Stimulated activated CD8-positive, alpha-beta memory T cell treated with anti-CD3 and anti-CD28 coated beads, Interleukin-2, amount 100 ng/mL, for 1 hour (primary cell): ENCODE measurements at places on chromosomes 7 and 10.

GRCh38 chr10:67665491-67665890 lies 30.5 kb downstream of the CTNNA3 start:
- DNase-seq, result no peak

DNA sequence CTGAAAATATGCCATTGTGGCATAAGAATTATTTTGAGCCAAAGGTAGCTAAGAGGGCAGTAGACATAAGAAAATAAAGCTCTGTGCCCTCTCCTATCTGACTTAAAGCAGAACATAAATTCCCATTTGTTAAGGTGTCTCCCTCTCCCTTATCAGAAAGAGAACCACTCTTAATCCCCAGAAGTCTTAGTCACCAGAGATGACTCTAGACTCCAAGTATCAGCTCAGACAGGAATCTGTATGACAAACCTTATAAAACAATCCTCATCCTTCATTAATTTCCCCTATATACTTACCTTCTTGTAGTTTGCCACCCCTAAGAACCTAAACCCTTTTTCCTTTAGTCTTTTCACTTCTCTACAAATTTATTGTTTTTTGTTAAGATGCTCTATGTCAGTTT lies 21.8 kb upstream of the PIP4K2A start:
- no peak for DNase-seq

DNA sequence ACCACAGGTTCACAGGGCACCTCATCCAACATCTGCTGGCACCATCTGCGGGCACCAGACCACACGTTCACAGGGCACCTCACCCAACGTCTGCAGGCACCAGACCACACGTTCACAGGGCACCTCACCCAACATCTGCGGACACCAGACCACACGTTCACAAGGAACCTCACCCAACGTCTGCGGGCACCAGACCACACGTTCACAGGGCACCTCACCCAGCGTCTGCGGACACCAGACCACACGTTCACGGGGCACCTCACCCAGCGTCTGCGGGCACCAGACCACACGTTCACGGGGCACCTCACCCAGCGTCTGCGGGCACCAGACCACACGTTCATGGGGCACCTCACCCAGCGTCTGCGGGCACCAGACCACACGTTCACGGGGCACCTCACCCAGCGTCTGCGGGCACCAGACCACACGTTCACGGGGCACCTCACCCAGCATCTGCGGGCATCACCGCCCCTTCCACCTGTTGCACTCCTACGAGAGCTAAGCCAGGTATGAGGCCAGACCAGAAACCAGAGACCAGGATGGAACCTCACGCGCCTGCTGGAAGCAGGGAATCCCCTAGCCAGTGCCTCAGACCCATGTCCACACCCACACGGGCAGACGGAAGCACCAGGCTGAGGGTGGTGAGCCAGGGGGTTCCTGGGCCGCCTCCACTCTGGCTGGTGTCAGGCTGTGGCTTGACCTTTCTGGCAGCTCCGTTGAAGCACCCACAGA lies 182.8 kb downstream of the MAD1L1 start:
- DNase-seq, result no peak

DNA sequence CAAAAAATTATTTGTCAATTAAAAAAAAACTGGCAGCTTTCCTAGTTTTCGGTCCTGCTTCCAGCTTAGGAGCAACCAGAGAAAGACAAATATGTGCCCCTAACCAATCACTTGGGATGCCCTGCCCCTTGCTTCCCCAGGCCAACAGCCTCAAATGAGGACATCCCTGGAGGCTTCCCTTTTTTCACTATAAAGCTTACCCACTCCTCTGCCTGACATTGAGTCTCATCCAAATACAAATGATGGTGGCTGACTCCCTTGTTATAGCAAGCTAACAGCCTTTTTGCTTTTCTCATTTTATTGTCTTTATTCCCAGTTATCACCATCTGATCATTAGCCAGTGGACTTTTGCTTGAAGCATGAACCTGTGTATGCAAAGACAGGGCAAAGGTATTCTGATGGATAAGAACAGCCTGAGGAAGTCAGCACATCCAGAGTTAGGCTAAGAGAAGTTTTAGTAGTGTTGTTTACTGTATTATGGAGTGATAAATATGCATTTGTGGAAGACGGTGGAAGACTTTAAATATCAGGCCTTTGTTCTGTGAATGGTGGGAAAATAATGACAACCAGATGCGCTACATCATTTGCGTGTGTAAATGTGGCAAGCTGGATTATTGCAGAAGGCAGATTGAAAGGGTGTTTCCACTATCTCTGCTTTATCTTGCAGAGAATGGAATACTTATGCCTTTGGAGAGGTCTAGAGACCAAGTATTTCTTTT lies 1.7 kb upstream of the CCM2 start:
- no peak for DNase-seq

DNA sequence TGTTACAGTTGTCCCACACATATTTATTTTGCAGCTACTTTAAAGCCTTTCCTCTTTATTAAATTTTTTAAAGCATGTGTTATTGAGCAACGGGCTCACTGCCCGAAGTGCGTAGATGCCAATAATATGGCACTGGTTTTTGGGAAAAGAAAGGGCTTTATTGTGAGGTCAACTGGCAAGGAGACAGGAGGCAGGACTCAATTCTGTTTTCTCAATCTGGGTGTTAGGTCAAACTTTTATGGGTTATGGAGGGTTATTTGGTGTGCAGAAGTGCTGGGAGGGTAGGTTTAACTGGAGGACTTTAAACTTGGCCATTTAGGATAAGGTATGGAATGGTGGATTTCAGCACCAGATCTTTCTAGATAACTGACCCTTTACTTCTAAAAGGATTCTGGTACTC lies 183.6 kb downstream of the LRRC4 start:
- no peak for DNase-seq

DNA sequence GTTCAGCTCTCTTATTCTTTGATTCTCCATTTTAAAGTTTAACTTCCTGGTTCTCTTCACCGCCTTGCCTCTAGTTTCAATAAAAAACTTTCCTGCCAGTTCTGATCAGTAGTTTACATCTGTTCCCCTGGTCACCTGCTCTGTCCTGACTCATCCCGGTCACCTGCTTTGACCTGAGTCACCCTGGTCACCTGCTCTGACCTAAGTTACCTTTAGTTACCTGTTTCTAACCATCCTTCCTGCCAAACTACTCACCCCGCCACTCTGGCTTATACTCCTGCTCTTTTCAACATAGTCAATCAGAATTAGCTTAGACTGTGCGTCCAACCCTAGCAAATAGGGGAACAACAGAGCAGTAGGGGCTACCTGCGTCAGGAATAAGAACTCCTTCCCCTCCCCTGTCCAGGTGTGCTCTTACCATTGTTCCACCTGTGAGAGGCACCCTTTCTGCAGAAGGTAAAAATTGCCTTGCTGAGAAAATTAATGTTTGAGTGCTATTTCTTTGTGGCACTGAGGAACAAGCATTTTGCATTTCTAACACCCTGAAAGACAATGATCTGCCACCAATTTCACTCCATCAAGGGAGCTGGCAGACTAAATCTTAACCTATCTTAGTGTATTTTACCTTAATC lies 263.6 kb downstream of the DOCK4 start:
- no peak for DNase-seq

- DNase-seq, result no peak
Measured at GRCh38 chr10:124703778-124704427, 40.3 kb downstream of the FAM53B start.

DNA sequence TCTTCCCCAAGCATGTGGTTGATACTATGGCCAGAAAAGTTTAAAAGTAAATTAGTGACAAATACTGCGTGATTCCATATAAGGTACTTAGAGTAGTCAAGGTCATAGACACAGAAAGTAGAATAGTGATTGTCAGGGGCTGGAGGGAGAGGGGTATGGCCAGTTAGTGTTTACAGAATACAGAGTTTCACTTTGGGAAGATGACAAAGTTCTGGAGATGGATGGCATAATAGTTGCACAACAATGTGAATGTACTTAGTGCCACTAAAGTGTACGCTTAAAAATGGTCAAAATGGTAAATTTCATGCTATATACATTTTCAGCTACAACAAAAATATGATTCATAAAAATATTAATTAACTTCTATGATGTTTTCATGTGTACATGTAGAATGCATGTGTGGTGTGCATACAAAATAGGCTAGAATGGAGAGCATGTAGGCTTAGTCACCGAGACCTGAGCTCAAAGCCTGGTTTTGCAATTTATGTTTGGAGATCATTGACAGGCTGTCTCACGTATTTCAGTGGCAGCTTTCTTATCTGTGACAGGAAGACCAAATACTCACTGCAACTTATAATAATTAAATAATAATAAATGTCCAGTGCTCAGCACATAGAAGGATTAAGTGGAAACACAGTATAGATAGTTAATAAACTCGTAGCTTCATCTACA lies 625.6 kb downstream of the SUGCT start:
- no peak for DNase-seq

DNA sequence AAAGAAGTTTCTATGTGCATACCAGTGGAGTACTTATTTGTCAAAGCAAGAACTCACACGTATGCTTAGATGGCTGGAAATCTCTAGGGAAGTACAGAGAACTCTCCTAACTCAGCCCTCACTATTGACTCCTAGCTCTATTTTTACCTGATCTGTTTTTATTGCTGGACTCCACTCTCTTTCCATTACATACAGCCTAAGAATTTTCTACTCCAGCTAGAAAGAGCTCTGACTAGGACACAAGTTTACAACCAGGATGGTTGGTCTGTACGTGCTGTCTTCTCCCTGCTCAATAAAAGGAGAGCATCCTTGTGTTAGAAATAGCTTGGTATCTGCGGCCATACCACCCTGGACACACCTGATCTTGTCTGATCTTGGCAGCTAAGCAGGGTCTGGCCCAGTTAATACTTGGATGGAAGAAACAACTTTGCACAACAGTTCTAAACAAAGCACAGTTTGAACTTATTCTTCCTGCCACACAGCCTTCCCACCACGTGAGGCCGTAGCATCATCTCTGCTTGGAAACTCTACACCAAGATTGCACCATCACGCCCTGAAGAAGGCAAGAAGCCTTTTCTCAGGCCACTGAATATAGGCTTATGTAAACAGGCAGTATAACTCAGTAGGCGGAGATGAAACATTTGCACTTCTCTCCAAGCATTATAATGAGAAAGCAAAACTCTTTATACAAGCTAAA lies 50.7 kb downstream of the KCNMA1 start:
- no peak for DNase-seq

DNA sequence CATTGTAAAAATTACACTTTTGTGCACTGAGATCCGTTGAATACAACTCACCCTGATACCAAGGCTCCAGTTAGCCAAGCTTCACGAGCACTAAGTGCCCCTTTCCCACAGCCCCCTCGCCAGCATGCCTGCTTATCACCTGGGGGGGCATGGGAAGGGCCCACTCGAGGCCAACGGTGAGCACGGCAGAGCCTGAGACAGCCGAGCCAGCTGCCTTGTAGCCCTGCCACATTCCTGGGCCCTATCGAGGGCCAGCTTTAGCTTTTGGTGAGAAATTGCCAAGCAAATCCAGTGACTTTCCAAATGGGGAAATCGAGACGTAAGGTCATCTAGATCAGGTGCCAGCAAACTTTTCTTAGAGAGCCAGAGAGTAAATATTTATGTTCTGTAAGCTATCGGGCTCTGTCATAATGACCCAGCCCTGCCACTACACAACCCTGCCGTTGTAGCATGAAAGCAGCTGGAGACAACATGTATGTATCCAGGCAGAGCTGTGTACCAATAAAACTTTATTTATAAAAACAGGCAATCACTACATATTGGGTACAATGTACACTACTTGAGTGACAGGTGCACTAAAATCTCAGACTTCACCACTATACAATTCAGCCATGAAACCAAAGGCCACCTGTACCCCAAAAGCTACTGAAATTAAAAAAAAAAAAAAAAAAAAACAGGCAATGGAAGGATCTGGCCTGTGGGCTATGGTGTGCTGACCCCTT lies 83.6 kb downstream of the FAM53B start:
- no peak for DNase-seq

GRCh38 chr7:44046321-44047061 lies 2.0 kb downstream of the DBNL start:
- DNase-seq, result no peak

DNA sequence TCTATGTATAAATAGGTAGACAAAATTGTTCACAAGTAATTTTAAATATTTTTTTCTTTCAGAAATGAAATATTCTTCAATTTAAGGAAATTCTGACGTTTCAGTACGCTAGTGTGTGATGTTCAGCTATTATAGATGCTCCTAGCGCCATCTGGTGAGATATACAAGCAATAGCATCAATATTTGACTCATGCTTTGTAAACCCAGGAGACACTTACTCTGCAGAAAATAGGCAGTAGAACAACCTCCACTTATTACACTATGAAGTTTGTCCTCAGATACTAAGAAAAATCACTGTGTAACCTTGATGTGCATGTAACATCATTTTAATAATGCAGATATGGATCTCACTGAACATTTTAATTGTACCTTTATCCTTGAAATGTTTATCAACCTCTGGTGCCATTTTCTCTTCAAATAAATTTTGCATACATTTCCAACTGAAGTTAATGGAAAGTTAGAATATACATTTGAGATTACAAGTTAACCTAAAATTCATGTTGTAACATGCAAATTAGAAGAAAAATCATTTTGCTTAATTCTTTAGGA lies 151.5 kb upstream of the FAM3C start:
- no peak for DNase-seq

- no peak for DNase-seq
Measured at GRCh38 chr7:45890902-45891461, 2.7 kb downstream of the IGFBP1 start.

- DNase-seq, result no peak
Measured at GRCh38 chr10:61662794-61663259, at the start of gene CABCOCO1. CABCOCO1 (plus strand) TSS chr10:61662929; CDS start chr10:61662973, 44 bp downstream.

- no peak for DNase-seq
Measured at GRCh38 chr10:24407928-24408327, 199.0 kb downstream of the KIAA1217 start.

DNA sequence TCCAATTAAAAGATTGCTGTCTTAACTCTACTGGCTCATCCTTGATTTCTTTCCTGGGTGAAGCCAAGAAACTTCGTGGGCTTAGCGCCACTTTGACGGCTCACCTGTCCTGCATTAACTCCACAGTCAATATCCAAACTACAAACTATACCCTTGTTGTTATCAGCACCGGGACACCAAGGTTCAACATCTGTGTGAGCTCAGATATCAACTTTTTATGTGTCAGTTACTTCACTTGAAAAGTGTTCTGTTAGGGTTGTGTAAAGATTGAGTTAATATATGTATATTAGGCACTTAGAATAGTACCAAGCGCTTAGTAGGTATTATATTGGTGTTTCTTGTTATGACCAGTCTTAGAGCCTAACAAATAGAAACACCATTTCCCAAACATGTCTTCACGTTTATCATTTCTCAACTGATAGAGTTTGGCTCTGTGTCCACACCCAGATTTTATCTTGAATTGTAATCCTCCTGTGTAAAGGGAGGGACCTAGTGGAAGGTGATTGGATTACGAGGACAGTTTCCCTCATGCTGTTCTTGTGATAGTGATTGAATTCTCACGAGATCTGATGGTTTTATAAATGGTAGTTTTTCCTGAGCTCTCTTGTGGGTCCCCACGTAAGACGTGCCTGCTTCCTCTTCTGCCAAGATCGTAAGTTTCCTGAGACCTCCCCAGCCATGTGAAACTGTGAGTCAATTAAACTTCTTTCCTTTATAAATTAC lies 19.0 kb upstream of the ST8SIA6 start:
- no peak for DNase-seq
